ENCODE measurements at places on chromosomes 11 and 22.

GRCh38 chr11:66070604-66071380 is 720 bp downstream of the PACS1 start:
- no peak for DNase-seq

DNA sequence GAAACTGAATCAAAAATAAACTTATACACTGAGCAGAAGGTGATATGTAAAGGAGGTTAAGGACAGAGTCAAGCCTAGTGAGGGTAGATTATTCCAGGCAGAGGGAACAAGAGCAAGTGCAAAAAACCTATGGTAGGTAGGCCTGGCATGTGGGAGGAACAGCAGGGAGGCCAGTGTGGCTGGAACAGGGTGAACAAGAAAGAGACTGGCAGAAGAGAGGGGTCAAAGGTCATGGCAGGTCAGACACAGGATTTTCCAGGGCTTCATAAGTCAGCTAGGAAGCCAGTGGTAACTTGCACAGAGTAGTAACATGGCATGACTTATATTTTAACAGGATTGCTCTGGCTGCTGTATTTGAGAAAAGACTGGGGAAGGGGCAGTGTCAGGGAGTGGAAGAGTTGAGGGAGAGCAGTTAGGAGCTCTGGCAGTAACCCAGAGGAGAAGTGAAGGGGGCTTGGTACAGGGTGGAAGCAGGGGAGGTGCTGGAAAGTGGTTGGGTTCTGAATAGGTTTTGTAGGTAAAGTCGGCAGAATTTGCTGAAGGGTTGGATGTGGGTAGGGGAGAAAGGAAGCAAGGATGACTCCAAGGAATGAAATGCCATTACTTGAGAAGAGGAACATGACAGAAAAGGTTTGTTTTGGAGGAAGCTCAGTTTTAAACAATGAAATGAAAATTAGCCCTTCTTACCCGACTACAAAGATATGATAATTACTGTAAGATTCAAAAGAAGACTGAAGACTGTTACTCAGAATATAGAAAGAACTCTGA is 86.2 kb downstream of the ZNRF3 start:
- DNase-seq = no peak

DNA sequence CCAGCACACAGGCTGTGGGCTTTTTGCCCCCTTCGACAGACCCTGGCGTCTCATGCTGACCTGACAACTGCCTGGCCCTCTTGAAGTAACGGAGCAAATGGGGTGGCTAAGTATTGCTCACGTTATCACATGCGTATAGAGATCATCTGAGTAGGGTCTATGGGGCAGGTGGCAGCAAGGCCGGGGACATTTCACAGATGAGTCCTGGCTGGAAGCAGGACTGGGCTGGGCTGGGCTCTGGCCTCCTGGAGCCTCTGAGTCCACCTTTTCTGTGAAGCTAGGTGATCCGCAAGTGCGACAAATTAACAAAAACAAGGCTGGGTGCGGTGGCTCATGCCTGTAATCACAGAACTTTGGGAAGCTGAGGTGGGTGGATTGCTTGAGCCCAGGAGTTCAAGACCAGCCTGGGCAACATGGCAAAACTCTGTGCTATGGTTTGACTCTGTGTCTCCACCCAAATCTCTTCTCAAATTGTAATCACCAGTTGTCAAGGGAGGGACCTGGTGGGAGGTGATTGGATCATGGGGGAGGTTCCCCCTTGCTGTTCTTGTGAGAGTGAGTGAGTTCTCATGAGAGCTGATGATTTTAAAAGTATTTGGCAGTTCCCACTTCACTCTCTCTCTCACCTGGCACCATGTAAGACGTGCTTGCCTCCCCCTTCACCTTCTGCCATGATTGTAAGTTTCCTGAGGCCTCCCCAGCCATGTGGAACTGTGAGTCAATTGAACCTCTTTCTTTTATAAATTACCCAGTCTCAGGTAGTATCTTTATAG is 122.0 kb downstream of the MPPED1 start:
- no peak for DNase-seq

DNA sequence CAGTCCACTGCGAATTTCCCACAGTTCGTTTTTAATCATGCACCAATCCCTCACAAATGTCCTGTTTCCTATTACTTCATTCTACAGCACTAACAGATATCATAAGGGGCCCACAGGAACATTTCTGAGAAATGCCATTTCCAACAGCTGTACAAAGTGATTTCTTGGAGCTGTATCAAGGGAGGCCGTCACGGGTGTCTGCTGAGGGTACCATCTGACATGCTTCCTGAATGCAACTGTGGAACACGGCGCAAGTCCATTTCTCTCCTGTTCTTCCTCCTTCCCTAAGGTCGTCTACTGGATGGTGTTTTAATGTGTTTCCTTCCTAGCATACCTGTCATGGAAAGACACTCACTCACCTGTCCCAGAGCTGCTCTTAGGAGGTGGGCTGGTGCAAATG is 320.7 kb downstream of the LARGE1 start:
- no peak for DNase-seq

DNA sequence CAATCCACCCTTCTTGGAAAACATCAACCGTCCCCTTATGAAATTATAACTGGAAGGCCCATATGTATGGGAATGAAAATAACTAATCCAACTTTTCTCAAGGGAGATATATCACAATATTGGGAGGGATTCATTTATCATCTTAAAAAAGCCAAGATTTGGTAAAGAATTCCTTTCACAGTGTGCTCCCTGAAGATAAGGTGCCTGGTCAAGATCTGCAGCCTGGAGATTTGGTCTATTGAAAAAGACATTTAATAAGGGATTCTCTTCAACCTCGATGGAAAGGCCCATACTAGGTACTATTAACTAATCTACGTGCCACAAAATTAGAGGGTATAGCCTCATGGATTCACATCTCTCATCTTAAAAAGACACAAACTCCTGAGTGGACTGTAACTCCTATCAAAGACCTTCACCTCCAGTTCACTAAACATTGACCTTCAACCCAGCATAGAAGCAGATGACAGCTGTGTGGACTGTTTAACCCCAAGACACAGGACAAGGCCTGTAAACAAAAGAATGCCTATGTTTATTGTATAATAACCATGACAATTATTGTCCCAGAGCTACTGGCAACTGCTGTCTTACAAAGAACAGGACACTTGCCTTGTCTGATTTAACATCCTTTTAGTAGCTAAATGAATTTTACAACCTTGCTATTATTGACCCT is 4.8 kb upstream of the FDX1 start:
- DNase-seq = no peak

DNA sequence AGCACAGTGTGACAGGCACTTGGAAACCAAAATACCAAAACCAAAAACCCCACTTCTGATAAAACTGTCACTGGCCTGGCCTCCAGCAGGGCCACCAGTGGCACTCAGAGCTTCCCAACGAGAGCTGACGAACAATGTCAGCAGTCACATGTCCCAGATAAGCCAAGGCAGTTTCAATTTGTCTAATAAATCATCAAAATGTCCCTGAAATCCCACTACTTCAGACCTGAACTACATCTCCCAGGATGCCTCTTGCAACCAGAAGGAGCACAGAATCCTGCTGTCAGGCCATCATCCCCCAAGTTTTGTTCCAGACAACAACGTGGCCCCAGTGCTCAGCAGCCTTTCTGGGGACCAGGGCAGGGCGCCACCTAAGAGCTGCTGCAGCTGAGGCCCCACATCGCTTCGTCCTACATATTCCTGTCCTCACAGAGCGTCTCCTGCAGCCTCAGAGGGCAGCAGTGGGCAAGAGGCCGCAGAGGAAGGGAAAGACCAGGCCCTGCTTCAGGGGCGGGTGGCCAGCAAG is 25.1 kb downstream of the LRFN4 start:
- no peak for DNase-seq

DNA sequence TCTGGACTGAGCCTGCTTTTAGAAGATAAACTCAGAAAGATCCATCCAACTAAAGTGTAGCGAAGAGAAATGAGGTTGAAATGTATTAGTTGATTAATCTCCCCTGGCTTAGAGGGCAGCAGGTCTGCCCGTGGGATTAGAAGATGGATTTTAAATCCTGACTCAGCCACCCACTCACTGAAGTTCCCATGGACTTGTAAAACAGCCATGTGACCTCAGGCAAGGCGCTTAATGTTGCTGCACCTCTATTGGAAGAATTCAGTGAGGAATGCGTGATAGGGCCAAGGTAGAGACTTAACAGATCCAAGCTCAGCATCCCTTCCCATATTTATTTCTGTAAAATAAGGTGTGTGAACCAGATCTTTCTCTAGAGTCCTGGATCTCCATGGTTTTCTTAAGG is 45.1 kb upstream of the ELF5 start:
- no peak for DNase-seq

DNA sequence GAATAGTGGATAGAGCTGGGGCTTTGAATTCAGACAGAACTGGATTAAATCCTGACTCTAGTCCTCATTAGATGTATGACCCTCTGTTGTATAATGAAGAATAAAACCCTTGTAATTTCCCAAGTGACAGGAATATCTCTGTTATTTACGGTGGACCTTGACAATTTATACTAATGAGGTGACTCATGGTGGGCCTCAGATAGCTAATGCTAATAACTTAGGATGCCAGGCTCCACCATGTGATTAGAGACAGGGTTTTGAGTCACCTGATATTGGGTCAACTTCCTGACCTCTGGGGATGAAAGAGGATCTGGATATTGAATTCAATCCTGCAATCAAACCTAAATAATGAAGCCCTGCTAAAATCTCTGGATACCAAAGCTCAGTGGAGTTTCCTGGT is 33.6 kb downstream of the OSBP start:
- no peak for DNase-seq

- no peak for DNase-seq
These were observed 7.2 kb downstream of the FAM83F start for GRCh38 chr22:40001800-40002577.

DNA sequence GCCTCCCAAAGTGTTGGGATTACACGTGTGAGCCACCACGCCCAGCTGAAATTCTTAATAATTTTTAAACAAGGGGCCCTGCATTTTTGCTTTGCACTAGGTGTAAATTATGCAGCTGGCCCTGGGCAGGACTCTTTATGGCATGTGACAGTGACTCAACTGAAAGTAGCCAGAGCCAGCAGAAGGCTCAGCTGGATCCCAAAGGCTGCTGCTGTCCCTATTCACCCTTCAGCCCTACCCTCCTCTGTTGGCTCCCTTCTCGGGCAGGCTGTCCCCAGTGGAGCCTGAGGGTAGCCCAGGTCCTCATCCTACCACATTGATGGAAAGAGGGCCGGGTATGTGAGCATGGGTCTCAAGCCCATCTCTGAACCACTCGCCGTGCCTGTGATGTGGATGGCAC is 45.6 kb downstream of the CD82 start:
- no peak for DNase-seq

- no peak for DNase-seq
These were observed 9.2 kb upstream of the TSSC4 start for GRCh38 chr11:2391181-2391975.

DNA sequence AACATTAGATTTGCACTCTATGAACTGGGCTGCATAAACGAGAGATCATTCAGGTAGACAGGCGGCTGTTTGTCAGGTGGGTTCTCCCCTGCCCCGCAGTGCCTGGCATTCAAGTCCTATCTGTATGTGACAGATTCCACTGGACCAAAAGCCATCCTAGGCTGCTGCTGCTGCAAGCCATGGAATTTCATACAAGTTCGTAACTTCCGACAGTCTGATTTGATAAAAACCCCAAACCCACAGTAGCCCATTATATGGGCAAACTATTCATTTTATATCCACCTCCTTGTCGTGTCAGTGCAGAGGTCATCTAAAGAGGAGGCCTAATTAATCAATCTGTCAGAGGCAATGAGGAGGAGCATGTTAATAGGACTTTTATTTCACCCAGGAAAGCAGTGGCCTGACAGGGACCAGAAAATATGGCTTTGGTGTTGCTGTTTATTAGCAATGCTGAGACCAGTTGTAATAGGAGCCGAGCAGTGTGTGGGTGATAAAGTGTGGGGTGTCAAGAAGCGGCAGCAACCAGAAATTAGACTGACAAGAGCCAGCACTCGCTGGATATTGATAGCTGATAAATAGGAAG is 124.2 kb downstream of the ARL14EP start:
- DNase-seq = no peak

DNA sequence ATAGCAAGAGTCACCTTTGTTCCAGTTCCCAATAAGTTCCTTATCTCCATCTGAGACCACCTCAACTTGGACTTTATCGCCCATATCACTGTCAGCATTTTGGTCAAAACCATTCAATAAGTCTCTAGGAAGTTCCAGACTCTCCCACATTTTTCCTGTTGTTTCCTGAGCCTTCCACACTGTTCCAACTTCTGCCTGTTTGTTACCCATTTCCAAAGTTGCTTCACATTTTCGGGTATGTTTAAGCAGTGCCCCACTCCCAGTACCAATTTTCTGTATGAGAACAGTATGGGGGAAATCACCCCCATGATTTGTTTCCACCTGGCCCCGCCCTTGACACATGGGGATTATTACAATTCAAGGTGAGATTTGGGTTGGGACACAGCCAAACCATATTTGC is 26.7 kb downstream of the BCL2L13 start:
- DNase-seq = no peak

DNA sequence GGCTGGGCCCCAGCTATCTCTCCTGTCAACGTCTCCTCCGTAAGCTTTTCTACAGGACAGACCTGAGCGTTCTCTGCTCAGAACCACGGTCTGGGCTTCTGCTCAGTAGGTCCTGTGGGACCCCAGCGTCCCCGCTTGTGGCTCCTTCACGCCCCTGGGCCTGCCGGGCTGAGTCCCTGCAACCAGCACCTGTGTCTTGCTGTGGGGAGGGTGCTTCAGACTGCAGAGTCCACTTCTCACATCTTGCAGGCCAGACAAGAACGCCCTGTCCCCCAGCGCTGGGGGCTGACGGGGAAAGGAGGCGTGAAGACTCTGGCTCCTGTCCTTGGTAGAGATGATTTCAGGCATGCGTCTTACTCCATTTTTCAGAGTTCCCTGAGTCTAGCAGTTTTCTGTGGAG is 1480.8 kb downstream of the BRD1 start:
- no peak for DNase-seq

- no peak for DNase-seq
These were observed 134.3 kb downstream of the TEAD1 start for GRCh38 chr11:12808519-12808918.

- DNase-seq = no peak
These were observed 5.7 kb downstream of the SIGIRR start for GRCh38 chr11:409008-409599.

DNA sequence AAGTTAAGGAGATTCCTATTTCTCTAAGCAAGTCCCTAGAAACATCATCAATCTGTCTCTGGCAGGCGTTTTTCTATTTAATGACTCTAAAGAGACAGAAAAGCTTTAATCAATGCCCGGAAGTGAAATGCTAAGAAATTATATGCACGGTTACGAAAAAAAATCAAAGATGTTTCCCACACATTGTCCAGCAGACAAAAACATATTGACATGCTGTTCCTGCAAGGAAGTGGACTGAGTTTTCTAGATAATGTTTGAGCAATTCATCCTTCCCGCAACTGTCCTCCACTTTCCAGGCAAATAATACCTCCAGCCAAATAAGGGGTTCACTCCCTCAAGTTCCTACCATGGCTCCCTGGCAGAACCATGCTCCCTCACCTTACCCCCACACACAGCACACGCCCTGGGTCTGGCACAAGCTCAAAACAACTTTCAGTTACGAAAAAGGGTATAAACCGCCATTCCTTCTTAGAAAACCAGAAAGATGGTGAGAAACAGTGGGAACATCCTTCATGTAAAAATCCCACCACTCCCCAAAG is 29.6 kb downstream of the GALNT18 start:
- no peak for DNase-seq
